ENCODE measurements at places on chromosomes 3 and 15.

GRCh38 chr15:100898152-100898490 is 18.5 kb downstream of the ALDH1A3 start:
- no peak for DNase-seq

GRCh38 chr3:197368330-197368729 is 69.9 kb upstream of the DLG1 start:
- DNase-seq, result no peak

DNA sequence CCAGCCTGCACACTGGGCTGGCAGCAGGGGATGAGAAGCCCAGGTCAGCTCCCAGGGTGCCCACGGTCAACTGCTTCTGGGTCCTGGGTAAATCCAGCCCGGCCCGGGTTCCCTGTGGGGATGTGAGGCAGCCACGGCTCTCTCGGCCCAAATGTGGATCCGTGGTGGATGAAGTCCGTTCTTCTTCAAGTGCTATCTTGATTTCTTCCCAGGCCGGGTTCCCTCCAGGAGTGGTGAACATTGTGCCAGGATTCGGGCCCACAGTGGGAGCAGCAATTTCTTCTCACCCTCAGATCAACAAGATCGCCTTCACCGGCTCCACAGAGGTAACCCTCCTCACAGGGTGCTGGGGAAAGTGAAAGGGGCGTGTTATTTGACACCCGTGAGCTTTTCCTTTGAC is 16.1 kb downstream of the ALDH1A3 start:
- DNase-seq, result no peak

GRCh38 chr3:15682561-15683185 is 81.1 kb downstream of the BTD start:
- peak; percentile 38 for DNase-seq

- no peak for DNase-seq
These were observed 32.3 kb downstream of the SLC9C1 start for GRCh38 chr3:112261742-112262141.

GRCh38 chr3:128498901-128499530 is 6.0 kb upstream of the GATA2 start:
- DNase-seq, result no peak

GRCh38 chr15:92625251-92625980 is 30.2 kb downstream of the FAM174B start:
- no peak for DNase-seq

DNA sequence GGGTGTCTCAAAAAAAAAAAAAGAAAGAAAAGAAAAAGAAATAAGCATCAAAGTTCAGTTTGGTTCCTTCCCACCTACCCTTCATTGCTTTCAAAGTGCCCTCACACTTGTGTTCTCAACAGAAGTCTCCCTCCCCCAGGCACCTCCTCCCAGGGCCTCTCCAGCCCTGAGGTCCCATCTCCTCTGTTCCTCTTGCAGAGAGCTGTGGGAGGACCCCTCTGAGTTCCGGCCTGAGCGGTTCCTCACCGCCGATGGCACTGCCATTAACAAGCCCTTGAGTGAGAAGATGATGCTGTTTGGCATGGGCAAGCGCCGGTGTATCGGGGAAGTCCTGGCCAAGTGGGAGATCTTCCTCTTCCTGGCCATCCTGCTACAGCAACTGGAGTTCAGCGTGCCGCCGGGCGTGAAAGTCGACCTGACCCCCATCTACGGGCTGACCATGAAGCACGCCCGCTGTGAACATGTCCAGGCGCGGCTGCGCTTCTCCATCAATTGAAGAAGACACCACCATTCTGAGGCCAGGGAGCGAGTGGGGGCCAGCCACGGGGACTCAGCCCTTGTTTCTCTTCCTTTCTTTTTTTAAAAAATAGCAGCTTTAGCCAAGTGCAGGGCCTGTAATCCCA is 6.1 kb downstream of the CYP1A2 start:
- DNase-seq, result no peak

GRCh38 chr15:80159811-80160569 is 7.2 kb downstream of the FAH start:
- no peak for DNase-seq

GRCh38 chr3:95154766-95155165 is 1091.9 kb downstream of the NSUN3 start:
- DNase-seq, result no peak

GRCh38 chr15:88627463-88627862 is 6.3 kb downstream of the AEN start:
- DNase-seq, result no peak

DNA sequence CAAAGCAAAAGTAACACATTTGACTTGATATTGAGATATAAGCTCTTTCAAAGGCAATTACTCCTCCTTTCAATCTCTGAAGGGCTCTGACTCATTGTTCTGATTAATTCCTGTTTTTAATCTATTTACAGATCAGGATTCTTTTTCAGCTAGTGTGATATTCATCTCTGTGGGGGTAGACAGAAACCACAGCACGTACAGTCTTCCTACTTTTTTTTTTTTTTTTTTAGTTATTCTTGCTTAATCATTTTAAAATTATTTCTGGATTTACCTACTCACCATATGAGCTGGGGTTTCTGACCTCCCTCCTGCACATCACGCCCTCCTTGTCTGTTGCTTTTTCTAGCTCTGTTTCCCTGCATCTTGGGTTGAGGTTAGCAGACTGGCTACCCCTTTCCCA is 1.4 kb downstream of the CNTN3 start:
- DNase-seq, result no peak

DNA sequence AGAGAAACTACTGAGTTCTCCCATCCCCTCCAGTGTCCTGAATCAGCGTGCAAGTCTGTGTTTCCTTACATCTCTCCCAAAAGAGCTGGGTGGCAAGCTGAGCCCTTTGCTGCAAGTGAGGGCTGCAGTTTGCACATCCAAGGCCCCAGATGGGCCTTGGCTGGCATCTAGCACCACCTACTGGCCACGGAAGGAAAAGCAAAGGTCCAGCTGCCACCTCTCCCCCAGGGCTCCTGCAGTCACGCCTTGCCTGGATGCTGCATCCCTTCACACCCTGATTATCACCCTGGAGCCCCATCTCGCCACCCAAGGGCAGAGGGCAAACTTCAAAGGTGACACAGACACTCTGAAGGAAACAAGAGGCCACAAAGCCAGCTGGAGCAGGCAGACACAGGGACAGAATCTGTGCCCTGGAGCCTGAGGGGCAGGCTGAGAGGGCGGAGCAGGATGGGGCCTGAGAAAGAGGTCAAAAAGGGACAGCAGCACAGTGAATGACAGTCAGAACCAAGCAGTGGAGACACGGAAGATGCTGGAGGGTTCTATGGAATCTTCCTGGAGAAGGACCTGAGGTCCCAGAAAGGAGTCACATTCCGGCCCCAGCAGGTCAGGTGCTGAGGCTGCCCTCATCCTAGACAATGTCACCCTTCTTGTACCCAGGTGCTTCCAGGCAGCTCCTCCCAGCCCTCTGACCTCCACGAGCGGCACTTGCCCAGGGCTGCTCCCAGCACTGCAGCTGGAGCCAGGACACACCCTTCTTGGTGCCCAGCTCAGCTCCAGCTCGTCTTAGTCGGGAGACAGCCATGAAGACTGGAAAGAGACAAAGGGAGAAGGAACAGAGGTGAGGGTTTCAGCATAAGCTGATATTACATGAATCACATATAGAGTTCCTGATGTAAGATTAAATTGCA is 18.3 kb upstream of the NTRK3 start:
- peak; percentile 68 for DNase-seq

GRCh38 chr15:56038015-56038414 is 44.6 kb upstream of the NEDD4 start:
- DNase-seq, result no peak

DNA sequence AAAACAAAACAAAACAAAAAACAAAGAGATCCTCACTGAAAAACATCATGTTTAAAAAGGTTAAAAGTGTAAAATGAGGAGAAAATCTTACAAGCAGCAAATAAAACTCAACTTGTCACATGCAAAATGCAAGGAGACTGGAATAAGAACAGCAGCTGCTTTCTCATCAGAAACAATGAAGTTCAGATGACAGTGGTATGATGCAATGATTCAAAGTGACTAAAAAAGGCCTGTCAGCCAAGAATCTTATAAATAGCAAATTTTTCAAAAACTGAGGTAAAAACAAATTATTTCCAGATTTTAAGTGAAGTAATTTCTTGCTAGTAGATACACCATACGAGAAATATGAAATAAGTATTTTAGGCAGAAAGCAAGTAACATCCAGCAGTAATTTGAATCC is 68.6 kb upstream of the EPHA3 start:
- no peak for DNase-seq

GRCh38 chr3:98901119-98901391 is 440 bp downstream of the DCBLD2 start:
- peak; percentile 42 for DNase-seq

DNA sequence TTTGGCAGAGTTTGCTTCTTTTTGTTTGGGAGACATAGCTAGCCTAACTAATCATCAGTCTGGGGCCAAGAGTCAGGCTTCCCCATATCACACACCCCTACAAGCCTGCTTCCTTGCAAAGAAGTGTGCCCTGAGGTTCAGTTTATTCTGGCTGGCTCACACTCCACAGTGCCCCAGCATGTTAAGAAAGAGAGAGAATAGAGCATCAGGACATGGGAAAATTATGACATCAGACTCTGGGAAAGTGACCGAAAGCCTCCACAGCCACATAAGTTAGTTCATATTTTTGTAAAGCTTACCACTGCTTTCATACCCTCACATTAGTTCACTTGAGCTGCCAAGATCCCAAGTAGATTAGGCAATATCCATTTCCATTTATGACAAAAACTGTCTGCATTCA is 63.0 kb upstream of the CFAP161 start:
- no peak for DNase-seq

- peak; percentile 88 for DNase-seq
These were observed at the start of gene MESP2 for GRCh38 chr15:89776274-89777072. MESP2 (plus strand) TSS chr15:89776332; CDS start chr15:89776358, 26 bp downstream.

- no peak for DNase-seq
These were observed 264.0 kb upstream of the NSMCE3 start for GRCh38 chr15:29533647-29534046.

GRCh38 chr3:15845475-15845874 is 47.7 kb upstream of the ANKRD28 start:
- DNase-seq, result no peak

DNA sequence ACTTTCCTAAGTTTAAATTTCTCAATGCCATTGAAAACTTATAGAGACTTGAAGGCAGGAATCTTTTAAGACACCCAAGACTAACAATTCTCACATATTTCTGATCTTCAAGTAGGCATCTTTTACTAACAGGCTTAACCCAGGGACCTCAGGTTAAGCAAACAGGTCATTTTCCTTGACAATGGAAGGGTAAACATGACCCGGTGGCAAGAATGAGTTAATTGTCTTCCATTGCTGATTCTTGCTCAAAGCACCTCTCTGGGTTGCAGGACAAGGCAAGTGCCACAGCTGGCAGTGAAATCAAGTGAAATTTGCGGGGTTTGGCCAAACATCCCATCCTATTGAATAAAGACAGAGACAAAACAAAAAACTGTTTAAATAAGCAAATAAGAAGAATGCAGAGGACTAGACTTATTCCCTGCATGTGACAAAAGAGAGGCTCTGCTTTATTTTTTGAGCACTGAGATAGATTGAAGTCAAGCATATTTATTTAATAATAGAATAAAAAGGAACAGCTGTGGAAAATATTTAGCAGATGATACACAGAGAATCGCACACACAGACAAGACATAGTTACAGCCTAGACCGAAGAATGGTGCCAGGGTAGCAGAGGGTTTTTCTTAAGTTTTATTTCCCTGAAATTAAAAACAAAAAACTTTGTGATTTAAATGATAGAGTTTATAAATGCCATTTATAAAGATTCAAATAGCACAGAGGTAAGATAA is 56.0 kb upstream of the MITF start:
- no peak for DNase-seq

DNA sequence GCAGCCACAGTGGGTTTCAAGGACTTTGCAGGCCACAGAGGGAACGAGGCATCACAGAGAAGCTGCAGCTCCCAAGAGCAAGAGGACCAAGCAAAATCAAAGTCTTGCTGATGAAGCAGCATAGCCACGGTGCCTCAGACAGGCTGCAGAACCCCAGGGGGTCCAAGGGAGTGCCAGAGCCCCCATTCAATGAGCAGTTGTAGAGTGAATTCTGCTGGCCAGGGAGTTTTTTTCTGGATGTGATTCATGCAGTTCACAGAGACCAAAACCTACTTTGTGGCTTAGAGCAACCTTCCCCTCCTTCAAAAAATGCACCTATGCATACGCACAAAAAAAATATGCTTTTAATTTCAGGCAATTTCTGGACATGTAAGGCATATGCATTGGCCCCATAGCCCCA is 409.0 kb downstream of the VPS13C start:
- no peak for DNase-seq

DNA sequence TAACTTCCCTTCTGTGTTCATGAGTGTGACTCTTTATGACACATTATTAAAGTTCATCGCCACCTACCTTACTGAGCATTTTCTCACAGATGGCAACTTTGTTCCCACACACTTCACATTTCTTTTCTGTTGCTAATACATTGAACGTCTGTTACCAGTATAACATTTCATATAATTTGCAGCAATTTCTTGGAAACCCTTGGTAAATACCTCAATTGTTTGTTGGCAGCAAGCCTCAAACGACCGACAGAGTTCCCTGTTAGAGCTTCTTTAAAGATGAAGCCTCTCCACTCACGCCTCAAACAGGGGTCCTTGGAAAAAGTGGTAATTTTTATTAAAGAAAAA is 3.2 kb upstream of the CHSY1 start:
- no peak for DNase-seq

DNA sequence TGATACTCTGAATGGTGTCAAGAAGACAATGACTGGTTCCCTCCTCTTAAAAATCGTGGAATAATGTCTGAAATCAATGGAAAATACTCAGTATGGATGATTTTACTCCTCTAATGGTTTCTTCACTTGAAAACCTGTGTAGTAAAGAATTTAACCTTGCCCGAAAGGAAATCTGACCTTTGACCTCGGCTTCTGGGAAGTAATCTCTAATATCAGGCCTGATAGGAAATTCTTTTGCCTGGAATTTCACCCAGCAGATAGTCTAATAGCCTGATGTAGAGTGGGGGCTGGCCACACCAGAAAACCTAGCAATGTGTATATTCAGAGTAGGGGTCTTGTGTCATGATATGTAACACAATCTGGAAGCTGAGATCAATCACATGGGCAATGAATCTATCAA is 91.5 kb upstream of the GOLIM4 start:
- DNase-seq, result no peak

- no peak for DNase-seq
These were observed 5.4 kb upstream of the FBN1 start for GRCh38 chr15:48650931-48651330.

DNA sequence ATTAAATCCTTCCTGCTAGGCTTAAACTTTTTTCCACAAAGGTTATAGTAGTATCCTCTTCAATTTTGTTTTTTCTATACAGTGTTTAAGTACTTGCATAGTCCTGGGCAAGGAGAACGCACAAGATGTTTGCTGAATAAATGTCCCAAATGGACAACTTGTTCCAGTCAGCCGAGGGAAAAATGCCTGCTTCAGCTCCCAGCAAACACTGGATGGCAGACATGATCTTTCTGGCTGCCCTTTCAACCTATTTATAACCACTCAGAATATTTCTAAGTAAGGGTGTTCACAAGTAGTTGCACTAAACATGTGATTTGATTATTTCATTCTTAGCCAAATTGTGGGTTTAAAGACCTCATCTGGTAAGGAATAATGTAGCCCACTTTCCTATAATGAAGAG is 29.8 kb downstream of the GNB4 start:
- peak; percentile 27 for DNase-seq

GRCh38 chr3:78967061-78967460 is 800.7 kb downstream of the ROBO1 start:
- no peak for DNase-seq
